ENCODE measurements at places on chromosomes 5 and 9.

GRCh38 chr9:16003785-16004184 is 450.9 kb downstream of the CCDC171 start:
- no peak for DNase-seq

- no peak for DNase-seq
Measured at GRCh38 chr5:13081116-13081515, 863.4 kb downstream of the DNAH5 start.

DNA sequence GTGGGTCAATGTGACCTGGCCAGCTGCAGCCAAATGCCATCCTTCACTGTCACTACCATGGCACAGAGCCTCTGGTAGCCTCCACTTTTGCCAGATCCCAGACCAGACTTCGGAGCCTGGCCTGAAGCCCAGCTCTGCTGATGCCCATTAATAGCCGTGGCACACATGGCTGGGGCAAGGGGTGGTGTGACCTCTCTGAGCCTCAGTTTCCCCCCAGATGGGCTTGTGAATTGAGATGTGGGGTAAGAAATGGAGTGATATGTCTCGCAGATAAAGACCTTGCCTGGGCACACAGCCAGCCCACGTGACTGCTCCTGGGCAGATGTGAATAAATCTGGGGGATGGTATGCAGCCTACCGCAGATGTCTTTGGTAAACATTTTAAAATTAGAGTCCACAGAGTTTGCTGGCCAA is 13.9 kb downstream of the SUSD3 start:
- DNase-seq: peak; percentile 72

- no peak for DNase-seq
Measured at GRCh38 chr9:16121168-16121567, 568.3 kb downstream of the CCDC171 start.

DNA sequence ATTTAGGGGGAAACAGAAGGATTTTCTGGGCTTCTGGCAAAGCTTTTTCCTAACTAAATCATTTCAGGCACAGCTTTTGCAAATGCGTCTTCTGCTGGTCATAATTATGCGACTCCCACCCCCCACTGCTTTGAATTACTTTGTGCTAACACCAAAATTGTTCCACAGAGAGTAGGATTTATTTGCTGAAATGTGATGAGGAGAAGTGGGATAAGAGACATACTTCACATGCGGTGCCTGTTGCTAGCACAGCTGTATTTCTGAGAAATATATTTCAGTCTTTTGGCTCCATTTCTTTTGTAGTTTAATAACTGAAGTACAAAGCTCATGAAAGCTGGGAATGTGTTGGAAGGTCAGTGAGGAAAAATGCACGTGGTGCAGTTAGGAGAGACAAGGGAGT is 83.2 kb upstream of the TAS2R1 start:
- DNase-seq: no peak

GRCh38 chr5:165134155-165134554 is 1628.7 kb downstream of the MAT2B start:
- no peak for DNase-seq

DNA sequence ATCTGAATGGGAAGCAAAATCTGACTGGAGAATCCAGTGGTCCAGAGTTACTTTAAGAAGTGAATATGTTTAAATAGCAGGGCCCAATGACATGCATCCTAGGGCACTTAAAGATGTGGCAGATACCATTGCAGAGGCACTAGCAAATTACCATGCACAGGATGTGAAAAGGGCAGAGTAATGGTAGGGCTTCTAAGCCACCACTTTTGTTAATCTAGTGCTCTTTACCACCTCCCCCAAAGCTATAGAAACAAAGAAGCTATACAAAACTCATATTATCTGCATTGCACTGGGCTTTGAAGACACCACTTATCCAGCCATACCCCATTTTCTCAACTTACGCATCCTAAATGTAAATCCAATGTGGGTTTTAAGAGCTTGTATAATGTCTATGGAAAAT is 81.2 kb downstream of the ZCCHC7 start:
- no peak for DNase-seq

DNA sequence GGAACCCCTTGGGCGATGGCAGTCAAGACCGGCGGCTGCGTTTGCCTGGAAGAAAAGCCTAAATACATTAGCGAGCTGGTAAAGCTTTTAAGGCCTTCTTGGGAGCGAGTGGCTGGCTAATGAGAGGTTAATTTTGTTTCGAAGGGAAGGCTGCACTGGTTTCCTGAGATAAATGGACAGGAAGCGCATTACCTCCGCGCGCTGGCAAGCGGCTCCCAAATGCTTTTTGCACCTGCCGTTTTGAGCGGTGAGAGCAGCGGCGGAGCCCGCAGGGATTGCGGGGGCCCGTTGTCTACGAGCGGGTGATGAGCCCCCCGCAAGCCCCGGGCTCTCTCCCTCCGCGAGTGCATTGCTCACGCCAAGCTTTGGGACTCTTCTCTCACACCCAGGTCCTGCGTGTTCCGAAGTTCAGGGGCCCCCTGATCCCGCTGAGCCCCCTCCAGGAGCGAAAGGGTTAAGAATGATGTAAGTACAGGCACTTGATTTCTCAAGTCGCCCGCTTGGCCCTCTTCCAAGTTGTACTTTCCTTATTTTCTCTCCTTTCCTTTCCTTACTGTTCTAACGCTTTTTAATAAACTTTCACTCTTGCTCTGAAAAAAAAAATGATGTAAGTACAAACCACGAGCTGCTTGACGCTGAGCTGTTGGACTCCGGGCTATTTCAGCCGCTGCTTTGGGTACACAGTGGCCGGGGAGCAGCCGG is 3.1 kb upstream of the RGMB start:
- peak; percentile 75 for DNase-seq

DNA sequence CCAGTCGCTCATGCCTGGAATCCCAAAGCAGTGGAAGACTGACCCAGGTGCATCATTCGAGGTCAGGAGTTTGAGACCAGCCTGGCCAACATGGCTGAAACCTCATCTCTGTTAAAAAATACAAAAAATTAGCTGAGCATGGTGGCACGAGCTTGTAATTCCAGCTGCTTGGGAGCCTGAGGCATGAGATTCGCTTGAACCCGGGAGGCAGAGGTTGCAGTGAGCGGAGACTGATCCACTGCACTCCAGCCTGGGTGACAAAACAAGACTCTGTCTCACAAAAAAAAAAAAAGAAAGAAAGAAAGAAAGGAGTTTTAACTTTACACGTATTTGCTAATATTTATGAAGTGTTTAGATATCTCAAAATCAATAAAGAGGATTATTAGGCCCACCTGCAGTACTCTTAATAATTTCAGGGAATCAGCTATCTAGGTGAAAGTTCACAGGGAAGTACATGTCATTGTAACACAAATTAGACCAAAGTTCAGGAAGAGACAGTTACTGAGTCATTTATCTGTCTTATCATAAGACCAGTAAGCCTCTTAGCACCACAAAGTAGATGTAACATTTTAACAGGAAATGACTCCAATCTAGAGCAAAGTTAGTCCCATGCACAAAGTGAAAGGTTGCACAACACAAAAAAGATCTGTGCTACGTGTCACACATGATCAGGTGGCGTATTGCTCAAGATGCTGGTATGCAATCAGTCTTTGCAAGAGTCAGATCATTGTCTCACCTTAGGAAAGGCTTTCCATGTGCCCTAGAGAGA is 34.1 kb upstream of the PLIN2 start:
- peak; percentile 95 for DNase-seq

- DNase-seq: no peak
Measured at GRCh38 chr5:13674391-13674790, 270.1 kb downstream of the DNAH5 start.

DNA sequence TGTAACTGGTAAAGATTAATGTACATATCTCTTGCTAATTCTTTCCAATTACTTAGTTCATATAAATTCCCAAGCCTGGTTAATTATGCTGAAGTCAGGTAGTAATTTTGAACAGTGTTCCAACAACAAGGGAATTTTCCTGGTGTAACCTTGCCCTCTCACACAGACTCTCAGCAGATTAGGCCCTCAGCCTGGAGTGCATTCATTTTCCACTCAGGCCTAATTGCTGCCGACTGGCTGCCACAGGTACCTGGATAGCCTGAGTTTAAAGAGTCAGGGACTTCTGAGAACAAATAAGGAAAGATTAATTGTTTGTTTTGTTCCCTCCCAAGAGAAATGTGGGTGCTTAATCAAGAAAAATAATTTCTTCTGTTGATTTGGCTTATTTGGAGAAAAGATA is 71.4 kb downstream of the PPIC start:
- DNase-seq: no peak

GRCh38 chr9:92164490-92164889 is 49.3 kb upstream of the SPTLC1 start:
- DNase-seq: no peak

- no peak for DNase-seq
Measured at GRCh38 chr5:170143710-170144109, 38.0 kb downstream of the FOXI1 start.

- peak; percentile 88 for DNase-seq
Measured at GRCh38 chr5:41843456-41844370, 26.5 kb downstream of the OXCT1 start.

DNA sequence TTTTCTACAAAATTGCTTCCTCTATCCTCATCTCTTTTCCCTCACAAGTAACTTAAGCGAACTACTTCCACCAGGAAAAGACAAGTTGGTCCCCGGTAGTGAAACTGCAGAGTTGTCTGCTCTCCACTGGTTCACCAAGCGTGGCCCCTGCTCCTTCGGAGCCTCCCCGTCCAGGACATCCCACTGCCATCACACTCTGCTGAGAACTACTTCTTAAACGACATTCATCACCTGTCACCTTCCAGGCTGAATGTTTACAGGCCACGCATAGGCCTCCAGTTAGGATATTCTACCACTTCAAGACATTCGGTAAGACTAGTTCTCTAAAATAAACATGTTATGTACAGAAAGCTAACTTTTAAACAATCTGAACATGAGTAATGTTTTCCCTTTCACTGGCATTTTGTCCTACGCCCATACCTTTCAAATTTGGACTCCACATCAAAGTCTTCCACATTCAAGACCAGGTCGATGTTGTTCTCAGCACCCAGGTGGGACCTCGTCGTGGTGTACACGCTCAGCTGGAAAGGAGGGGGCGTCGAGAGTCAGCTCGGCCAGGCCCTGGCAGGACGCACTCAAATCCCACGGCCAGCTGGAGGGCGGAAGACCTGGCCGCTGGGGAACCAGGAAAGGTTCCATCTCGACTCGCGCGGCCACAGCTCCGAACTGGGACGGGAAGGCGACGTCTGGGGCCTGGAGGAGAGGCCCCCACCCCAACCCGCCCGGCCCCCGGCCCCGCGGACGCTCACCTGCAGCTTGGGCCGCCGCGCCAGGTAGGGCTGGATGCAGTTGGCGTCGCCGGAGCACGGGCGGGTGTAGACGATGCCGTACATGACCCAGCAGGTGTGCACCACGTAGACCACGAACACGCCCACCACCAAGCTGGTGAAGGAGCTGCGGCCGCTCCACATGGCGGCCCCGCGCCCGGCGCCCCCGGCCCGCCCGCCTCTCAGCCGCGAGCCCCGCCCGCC is 683 bp downstream of the CLPTM1L start:
- DNase-seq: no peak

DNA sequence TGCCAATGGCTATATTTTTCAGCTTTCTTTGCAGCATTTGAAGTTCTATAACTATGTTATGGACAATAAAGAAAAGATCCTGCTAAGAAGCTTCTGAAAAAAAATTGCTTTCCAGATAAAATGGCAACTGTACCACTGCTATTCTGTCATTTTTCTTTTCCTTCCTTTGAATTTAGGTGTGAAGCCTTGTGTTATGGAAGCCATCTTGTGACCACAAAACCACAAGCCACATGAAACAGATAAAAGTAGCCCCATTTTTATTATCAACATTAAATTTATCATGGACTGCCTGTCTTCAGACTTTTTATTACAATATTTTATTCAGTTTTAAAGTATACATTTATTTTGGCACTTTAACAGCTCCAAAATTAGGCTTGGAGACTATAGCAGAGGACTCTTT is 289.9 kb upstream of the ACTBL2 start:
- DNase-seq: no peak

DNA sequence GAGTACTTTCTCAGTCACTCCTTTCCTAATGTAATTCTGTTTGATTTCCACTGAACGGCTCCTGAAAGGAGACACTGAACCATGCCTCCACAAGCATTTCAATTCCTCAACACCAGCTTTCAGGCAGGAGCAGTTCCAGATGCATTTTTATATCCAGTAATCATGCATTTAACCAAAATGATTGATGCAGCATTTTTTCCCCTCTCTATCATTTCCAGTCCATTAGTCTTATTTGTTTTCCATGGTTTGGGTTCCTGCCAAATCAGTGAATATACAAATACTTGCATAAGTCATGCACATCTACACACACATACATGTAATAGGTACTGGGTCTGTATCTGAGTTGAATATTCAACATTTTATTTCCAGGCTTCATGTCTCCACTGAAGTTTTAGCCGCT is 122.7 kb downstream of the GRIA1 start:
- DNase-seq: peak; percentile 34

- DNase-seq: no peak
Measured at GRCh38 chr5:141742144-141742543, 60.1 kb upstream of the ARAP3 start.

DNA sequence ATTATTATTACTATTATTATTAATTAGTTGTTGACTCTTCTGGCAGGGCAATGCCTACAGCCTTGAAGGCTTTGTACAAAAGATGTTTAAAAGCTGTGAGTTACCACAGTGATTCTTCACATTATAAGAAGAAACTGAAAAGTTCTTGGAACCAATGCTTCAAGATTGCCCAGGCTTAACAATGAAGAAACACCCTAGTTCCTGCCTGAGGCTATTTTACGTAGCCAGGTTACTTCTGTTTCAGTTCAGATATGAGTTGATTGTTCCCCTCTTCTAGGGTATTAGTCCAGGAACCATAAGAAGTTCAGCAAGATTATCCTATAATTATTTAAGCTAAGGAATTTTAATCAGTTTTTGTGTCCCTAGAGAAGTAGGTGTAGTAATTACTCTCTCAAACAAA is 154.6 kb upstream of the CDH12 start:
- DNase-seq: no peak

DNA sequence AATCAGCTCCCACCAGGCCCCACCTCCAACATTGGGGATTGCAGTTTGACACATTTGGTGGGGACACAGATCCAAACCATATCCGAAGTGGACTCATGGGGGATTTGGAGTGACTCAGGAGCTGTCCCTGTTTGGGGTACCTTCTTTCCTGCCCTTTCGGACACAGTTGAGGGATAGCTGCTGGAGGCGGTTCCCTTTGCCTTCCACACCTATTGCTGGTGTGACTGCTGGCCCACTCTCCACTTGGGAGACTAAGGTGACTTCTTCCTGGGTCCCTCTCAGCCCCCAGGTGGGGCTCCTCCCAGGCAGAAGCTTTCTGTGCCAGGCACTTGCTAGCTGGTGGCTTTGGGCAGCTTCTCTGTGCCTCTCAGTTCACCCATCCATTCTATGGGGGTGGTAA is 26.6 kb downstream of the LAMC3 start:
- no peak for DNase-seq

- peak; percentile 23 for DNase-seq
Measured at GRCh38 chr5:1386274-1386717, 41.4 kb upstream of the CLPTM1L start.

- no peak for DNase-seq
Measured at GRCh38 chr5:151692312-151692711, 5.6 kb upstream of the SPARC start.

GRCh38 chr5:137699336-137700281 is 36.3 kb downstream of the KLHL3 start:
- DNase-seq: no peak

Measured in fibroblast of the aortic adventitia (primary cell).